ENCODE measurements at places on chromosomes 7 and 10. TPM values are rescaled to one million over a fixed set of nuclear protein-coding genes. Genes with fewer than 3 reads are reported as not detected.

- DNase-seq: no peak
Observed at GRCh38 chr7:16851829-16852228, 30.0 kb downstream of the AGR3 start.

DNA sequence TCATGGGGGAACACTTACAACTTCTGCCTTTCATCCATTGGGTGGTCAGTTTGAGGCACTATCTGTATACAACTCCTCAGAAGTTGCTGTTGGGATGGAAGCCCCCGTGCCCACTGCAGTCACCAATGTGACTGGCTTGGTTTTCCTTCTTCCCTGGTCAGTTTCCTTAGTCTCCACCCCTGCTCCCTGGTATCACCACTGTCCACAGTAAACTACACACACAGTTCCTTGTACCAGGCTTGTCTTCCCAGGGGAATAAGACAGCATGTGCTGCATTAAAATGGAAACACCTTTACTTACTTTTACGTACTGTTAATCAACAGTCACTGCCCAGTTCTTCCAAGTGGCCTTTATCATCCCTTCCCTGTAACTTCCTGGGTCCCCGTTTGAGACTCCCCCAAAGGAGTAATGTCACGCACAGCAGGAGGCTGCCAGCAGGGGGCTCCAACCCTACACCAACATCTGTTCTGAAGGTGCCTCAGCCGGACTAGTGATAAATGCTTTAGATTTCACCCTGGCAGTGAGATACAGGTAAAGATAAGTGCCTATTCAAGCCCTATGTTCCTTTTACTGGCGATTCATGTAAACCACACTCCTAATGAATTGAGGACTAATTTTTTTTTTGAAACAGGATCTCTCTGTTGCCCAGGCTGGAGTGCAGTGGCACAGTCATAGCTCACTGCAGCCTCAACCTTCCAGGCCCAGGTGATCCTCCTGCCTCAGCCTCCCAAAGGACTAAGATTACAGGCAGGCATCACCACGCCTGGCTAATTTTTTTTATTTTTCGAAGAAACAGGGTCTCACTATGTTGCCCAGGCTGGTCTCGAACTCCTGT lies 45.3 kb upstream of the PIK3AP1 start:
- DNase-seq: peak; percentile 62

GRCh38 chr10:13453896-13454295 lies 74.9 kb downstream of the BEND7 start:
- DNase-seq: no peak

GRCh38 chr7:158277219-158278141 lies 310.1 kb downstream of the PTPRN2 start:
- DNase-seq: no peak

GRCh38 chr7:65475734-65476319 lies 102.2 kb downstream of the ZNF92 start:
- no peak for DNase-seq

DNA sequence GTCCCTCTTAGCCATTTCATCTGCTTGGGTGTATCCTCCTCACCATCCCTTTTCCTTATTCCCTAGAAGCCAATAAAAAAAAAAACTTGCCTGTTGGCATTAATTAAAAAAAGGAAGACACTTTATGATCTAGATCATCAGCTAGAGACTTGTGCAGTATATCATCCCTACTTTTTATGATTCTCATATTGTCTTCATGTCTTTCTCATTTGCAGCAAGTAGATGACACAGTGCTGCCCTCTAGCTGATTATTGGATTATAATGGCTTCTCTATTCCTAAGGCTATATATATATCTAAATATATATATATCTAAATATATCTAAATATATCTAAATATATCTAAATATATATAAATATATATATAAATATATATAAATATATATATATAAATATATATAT lies 272.4 kb upstream of the LRGUK start:
- no peak for DNase-seq

GRCh38 chr10:98055841-98056516 lies 25.6 kb upstream of the CRTAC1 start:
- DNase-seq: no peak

DNA sequence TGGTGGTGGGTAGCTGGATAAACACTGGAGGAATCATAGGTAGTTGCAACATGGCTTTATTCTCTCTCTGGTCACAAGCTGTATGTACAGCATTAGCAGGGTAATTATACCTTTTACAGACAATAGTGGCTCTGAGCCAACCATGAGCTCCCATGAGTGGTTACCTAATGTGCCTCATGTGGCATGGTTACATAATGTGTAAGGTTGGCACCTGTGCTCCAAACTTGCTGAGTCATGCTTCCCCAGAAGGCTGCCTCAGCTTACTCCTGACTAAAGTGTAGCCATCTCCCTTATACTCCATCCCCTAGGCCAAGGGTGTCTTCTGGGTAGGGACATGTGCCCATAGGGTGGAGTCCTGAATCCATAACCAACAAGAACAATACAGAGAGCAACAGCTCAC lies 345.3 kb upstream of the SEMA3C start:
- no peak for DNase-seq

DNA sequence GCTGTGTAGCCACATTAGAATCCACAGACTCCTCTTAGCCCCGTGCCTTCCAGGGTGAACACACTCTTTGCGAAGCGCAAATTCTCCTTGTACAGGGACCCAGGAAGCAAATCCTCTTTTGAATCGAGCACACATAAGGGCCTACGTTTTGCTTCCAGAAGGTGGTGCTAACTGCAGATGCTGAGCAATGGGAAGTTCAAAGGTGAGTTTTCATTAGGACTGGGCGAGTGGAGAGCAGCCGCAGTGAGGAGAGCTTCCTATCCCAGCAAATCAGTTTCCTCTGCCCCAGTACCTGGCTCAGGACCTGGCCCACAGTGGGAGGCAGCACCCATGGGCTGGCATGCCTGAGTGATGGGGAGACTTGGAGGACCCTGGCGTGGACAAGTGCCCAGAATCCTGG lies 23.5 kb upstream of the GPR26 start:
- peak; percentile 30 for DNase-seq

- peak; percentile 61 for DNase-seq
Observed at GRCh38 chr7:6446838-6447580, 745 bp downstream of the DAGLB start.

DNA sequence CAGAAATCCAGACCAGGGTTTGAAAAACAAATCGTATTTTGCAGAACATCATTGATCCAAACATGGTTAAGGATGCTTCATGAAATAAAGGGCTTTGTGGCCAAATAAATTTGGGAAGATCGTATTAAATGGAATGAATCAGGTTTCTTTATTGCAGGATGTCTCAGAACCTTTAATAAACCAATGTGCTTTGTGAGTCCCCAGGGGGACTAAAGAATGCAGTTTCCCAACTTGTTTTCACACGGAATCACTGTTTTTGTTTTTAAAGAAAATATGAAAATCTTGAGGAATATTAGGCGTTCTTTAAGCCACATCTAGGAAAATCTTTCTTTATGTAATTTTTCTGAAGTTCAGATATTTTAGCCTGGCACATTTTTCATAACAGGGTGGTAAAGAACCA lies 16.8 kb upstream of the CCDC172 start:
- DNase-seq: no peak

- no peak for DNase-seq
Observed at GRCh38 chr7:38748056-38748610, 117.0 kb upstream of the AMPH start.

DNA sequence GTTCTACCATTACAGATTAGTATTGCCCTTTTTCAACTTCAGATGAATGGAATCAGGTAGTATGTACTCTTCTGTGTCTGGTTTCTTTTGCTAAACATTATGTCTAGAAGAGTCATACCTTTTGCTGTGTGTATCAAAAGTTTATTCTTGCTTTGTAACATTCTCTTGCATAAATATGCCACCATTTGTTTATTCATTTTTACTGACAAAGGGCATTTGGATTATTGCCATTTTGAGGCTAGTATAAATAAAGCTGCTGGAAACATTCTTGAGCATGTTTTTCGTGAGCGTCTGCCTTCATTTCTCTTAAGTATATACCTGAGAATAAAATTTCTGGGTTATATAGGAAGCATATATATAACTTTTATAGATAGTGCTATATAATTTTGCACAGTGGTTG lies 121.7 kb upstream of the CSTF2T start:
- DNase-seq: no peak

DNA sequence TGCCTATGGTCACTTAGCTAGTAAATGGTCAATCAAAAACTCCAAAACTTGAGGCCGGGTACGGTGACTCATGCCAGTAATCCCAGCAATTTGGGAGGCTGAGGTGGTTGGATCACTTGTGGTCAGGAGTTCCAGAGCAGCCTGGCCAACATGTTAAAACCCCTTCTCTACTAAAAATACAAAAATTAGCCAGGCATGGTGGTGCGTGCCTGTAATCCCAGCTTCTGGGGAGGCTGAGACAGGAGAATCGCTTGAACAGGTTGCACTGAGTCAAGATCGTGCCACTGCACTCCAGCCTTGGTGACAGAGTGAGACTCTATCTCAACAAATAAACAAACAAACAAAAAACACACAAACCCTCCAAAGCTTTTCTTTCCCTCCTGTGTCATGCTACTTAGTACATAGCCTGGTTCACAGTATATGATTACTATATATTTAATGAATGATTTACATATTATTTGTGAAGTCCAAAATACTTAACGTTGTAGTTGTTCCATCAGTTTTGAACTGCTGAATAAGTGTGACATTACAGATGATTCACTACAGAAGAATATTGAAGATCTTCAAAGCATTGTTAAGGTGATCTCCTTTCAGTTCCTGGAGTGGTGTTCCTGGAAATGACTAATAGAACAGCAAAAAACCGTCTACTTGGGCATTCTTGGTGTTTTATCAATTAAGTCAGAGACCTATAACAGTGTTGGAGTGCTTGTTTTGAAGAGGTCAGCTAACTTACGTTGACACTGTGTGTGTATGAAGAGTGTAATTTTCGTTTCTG lies 72.9 kb downstream of the ADK start:
- DNase-seq: no peak

DNA sequence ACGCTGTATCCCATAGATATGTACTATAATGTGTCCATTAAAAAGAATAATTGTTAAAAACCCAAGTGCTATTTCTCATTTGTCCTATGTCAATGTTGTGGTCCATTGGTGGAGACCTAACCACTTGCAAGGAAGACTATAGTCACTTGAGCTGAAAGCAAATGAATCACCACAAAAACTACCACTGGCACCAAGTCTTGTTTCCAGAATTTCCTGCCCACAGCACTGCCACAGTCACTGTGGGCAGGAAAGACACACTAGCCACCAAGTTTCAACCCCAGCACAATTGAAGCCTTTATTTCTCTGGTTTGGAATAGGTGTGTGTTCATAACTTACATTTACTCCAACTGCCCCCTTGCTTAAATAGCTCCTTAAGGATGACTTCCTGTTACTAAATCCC lies 12.4 kb downstream of the DIP2C start:
- no peak for DNase-seq

DNA sequence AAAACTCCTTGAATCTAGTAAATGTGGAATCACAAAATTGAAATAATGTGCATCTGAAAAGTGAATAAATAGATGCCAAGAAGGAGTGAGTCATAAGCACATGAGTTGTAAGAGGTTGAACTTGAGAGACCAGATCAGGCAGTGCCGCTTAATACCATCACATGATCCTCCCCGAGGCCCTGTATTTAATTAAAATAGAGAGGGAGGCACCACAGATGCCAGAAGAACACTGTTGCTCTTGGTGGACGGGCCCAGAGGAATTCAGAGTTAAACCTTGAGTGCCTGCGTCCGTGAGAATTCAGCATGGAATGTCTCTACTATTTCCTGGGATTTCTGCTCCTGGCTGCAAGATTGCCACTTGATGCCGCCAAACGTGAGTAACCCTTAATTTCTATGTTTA lies at the start of gene GPNMB:
GPNMB (plus strand) TSS at position 221 of the 400 bp plus-strand sequence; CDS start at position 304, 83 bp downstream.
- no peak for DNase-seq

DNA sequence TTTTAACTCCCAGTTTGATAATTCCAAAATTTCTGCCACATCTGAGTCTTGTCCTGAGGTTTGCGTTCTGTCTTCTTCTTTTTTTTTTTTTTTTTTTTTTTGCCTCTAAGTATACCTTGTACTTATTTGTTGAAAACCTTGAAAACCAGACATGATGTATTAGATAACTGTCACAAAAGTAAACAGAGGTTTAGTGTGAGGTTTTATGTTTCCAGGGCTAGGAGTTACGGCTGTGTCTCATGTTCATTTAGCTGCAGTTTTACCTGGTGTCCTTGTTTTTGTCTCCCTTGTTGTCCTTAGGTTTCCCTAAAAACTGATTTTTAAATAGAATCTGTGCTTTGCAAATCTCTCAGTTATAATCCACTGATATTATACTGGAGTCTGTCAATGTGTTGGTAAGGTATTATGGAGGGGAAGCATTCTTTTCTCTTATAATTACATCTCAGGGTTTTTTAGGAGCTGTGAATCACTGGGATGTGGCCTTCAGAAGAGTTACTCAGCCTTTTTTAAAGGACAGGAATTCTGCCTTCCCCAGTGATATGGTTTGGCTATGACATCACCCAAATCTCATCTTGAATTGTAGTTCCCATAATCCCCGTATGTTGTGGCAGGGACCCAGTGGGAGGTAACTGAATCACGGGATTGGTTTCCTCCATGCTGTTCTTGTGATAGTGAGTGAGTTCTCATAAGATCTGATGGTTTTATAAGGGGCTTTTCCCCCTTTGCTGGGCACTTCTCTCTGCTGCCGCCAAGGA lies 95.0 kb downstream of the CDCA7L start:
- DNase-seq: no peak

DNA sequence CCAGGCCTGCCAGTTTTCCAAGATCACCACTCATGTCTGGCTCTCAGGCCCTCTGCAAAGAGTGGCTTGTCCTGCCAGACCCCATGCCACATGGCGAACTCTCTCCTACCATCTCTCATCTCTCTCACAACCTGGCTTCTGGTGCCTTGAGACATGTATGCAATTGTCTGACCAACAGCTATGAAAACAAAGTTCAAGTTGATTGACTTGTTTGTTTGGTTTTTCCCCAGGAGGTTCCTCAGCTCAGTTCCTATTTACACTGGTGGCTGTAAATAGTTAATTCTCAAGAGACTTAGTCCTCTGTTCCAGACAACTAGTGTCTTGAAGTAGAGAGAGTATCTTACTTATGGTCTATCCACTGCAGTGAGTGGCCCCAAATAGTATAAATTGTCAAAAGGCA lies 131.8 kb downstream of the SNX10 start:
- DNase-seq: no peak

GRCh38 chr7:70726294-70726693 lies 405.6 kb upstream of the GALNT17 start:
- no peak for DNase-seq

HOXA5 gene
- 0.50 TPM for total RNA-seq

DPP6 gene
- not detected for total RNA-seq

CACNB2 gene
- 1.6 TPM for total RNA-seq

GPR158 gene
- total RNA-seq: not detected

PNLIP gene
- total RNA-seq: 3.1 TPM

KIAA1549 gene
- total RNA-seq: 0.53 TPM

SLC18A3 gene
- total RNA-seq: not detected

NXPH1 gene
- total RNA-seq: not detected

PON1 gene
- 465 TPM for total RNA-seq

DDC gene
- total RNA-seq: 48.6 TPM

TNRC18 gene
- 35.4 TPM for total RNA-seq

MACC1 gene
- total RNA-seq: 0.38 TPM

TIMM23B gene
- 10.4 TPM for total RNA-seq

HTRA1 gene
- 83.1 TPM for total RNA-seq

DNAH11 gene
- 1.7 TPM for total RNA-seq

STEAP1 gene
- 5.5 TPM for total RNA-seq
